Iris pigment epithelial cell (primary cell): ENCODE measurements at places on chromosomes 16 and 17.

GRCh38 chr17:77266891-77267341 lies 126.1 kb downstream of the SEC14L1 start:
- DNase-seq: peak; percentile 62

GRCh38 chr17:17845046-17845775 lies 8.4 kb upstream of the SREBF1 start:
- no peak for DNase-seq

DNA sequence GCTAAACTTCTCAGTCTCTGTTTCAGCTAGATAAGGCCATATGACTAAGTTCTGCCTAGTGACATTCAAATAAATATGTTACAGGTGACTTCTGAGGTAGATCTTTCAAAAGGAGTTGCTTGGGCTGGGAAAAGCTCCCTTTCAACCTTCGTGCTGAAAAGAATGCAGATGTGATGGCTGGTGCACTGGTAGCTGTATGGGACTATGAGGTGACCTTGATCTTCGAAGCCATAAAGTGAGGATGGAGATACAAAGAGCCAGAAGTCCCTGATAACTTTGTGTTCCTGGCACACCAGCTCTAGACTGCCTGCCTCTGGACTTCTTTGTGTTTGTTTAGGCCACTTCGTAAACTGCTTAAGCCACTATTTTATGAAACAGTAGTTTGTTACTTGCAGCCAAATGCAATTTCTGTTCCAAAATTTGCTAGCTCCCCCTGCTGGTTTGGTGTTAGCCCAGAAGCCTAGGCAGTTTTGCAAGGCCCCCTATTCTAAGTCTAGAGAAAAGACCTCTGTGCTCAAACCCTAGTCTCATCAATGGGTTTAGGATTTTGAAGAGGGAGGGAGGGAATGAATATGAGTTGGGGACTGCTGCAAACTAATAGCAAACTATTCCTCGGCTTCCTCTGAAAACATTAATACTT lies 23.3 kb upstream of the ERCC4 start:
- DNase-seq: peak; percentile 7

DNA sequence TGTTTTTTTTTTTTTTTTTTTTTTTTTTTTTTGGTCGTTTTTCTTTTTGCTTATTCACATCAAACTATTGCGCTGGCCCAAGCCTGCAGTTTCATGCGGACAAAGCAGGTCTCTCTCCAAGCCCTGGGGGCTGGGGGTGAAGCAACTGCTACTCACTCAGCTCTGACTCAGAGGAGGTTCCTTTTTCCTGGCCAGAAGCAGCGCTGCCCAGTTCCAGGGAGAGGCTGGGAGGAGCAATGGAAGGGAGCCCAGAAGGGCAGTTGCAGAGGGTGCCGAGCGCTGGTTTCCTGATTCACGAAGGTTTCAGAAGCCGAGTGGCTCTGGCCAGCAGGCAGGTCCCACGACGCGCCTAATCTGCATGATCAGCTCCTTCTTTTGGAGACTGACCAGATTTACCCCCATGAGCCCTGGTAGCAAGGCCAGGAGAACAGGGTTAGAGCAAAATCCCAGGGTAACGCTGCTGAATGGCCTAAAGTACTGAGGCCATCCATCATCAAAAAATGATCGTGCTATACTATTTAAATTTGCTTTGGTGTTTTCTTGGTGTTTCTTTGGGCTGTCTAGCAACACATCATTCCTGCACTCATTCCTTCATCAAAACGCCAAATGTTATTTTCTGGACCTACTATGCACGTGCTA lies 144.7 kb upstream of the SOX9 start:
- DNase-seq: peak; percentile 96

GRCh38 chr17:58330538-58330996 lies 2.0 kb upstream of the TSPOAP1 start:
- no peak for DNase-seq

GRCh38 chr16:20860361-20860760 lies 39.8 kb downstream of the DCUN1D3 start:
- no peak for DNase-seq

- no peak for DNase-seq
Observed at GRCh38 chr17:47177261-47177660, 11.8 kb downstream of the CDC27 start.

DNA sequence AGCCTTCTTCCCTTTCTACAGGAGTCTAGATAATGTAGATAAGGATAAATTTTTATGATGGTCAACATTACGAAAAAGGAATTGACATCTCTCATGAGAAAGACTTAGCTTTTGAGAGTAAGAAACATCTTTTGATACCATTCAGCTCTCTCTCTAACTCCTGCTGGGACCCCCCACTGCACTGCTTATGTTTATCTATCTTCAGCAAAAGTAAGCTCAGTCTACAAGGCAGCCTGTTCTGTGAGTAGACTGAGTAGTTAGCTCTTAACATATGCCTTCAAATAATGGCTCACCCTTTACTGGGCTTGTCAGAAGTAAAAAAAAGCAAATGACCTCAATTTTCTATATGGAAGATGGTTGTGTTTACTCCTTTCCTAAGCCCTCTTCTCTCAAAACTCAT lies 372.2 kb upstream of the CDH11 start:
- DNase-seq: no peak

- DNase-seq: no peak
Observed at GRCh38 chr17:77724876-77725615, 233.5 kb upstream of the TNRC6C start.

DNA sequence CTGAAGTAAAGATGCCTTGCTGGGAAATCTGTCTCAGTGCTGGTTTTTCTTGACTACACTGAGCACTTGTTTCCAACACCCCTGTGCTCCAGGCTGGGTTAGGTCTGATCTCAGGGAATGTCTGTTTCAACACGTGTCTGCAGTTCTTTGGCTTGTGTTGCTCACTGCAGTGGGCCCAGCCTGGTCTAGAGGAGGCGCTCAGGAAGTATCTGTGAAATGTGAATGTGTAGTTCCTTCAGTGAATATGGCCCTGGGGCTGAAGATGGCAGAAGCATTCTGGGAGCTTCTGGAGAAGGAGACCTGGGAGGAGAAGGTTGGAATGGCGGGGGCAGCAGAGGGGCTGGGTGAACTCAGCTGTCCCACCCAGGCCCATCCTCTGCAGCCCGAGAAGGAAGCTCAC lies 8.1 kb upstream of the YPEL3 start:
- peak; percentile 24 for DNase-seq

DNA sequence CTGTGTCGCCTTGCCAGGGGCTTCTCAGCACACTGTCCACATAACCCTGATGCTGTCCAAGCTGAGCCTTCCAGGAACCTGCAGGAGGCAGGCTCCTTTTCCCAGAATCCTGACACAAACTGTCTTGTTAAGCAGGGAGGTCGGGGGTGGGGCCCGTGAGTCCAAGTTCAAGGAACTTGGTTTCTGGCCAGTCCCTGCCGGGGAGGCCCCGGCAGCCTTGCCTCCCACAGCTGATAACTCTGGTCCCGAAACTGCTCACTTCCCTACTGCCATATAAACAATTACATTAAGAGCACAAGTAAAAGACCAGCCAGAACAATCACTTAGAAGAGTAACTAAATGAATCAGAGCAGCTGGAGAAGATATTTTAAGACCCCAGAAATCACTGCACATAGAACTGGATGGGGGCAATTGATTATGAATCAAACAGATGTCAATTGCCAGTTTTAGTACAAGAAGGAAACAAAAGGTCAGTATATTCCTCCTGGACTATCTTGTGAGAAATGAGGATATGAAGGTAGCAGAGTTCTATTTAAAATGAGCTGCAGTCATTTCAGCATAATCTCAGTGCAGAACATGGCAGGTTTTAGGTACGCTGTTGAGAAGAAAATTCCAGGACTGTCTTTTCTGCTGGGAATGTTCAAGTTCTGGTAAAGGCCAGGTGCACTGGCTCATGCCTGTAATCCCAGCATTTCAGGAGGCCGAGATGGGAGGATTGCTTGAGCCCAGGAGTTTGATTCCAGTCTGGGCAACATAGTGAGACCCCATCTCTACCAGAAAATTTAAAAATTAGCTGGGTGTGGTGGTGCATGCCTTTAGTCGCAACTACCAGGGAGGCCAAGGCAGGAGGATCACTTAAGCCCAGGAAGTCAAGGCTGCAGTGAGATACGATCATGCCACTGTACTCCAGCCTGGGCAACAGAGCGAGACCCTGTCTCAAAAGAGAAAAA lies 169.8 kb downstream of the PITPNC1 start:
- peak; percentile 47 for DNase-seq

GRCh38 chr16:81623365-81624102 lies 155.6 kb upstream of the PLCG2 start:
- DNase-seq: peak; percentile 45

DNA sequence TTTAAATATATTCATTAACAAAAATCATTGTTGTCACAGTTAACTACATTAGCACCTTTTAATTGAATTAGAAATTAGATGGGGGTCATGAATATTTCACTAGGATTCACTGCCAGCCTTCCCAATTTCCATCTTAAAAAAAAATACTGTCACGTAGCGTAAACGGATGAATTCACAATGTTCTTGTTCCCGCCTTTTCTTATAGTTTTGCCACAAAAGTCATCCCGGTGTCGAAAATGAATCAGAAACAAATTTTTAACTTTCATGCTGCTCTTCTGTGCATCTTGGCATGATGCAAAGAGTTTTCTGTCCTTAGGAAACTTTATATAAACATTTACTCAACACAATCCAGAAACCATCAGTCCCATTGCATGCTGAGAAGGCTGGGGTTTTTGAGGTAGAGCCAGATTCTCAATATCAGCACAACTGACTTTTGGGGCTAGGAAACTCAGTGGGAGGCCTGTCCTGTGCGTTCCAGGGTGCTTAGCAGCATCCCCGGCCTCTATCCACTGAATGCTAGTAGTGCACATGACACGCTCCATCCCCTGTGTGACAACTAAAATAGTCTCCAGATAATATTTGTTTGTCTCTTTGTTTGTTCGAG lies 252.9 kb upstream of the XYLT1 start:
- DNase-seq: no peak

GRCh38 chr17:60782742-60783141 lies 105.1 kb downstream of the BCAS3 start:
- no peak for DNase-seq

DNA sequence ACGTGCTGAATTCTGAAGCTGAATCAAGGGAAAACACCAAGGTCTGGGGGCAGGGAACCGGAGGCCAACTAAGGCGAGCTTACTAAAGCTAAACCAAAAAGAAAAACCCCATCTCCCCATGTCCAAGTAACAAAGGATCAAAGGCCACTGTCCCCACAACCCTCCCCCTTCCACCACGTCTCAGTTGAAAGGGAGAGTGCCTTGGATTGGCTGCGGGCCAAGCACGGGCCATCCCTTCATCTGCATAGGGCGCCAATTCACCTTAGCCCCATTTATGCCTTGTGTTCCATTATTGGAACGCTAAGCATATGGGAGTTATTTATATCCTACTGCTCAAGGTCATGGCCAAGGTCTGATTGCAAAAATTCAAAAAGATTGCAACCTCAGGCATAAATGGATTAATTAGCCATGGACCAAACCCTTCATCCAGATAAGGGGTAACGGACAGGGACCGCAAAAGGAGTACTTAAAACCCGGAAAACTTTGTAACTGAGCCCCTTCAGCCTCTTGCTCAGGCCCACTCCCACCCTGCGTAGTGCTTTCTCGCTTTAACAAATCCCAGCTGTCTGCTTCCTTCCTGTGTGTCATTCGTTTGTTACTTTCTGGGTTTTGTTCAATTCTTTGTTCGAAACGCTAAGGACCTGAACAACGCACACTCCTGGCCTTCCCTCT lies 740 bp upstream of the ATP6V0D1 start:
- DNase-seq: peak; percentile 17

DNA sequence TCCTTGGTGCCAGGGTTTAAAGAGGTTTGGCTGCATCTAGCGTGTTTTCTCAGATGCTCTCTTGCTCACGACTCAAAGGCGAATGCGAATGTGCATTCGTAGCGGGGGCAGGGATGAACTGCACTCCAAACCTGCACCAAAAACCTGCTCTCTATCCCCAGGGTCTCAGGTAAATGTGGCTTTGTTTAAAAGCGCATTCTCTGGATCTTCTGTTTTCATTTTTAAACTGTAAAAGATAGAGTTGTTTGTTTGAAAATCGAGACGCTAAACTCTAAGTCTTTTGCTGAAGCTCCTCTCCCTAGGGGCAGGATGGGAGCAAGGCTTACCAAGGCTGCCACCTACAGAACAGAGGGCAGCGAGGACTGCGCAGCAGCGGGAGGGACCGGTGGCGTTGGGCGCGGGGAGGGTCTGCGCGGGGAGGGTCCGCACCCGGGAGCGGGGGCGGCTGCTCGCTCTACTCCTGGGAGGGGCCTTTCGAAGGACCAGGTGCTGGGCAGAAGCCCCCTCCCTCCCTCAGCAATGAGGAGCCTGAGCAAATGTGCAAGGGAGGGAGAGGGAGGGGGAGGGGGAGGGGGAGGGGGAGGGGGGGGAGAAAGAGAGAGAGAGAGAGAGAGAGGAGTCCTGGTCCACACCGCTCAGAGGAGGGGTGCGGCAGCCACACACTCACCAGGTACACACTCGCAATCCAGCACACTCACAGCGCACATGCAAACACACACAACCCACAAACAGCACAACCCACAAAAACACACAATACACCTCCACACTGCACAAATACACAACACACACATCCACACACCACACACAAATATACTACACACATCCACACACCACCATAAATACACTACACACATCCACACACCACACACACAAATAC lies 142.8 kb downstream of the GRIN2A start:
- DNase-seq: no peak
